Nucleus accumbens (tissue), 56 donors: ENCODE measurements at places on chromosomes 5 and 9.

DNA sequence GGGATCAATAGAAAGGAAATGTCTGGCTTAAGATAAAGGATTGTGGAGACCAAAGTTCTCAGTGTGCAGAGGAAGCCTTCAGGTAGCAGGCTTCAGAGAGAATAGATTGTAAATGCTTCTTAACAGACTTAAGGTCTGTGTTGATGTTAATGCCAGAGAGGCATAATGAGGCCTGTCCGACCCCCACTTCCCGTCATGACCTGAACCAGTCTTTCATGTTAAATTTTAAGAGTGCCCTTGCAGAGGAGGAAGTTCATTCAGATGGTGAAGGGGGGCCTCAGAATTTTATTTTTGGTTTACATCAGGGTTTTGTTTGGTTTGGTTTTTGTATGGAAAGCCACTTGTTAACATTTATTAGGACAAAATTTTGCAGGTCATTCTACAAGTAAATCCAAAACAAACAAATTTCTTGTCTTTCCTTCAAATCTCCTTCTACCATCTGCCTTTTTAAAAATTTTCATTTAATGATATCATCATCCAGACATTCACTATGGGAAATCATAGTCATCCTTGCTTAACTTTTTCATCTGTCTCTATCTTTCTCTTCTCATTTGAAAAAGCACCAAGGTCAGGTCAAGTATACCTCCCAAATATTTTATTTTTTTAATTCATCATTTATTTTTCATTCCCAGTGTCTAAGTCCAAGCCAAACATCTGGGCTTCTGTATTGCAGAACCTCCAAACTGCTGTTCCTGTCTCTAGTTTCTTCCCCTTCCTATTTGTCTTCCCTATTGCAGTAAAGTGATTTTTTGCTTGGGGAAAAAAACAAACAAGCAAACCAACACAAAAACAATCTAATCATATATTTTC, 6.9 kb upstream of the ABCA1 start:
- DNase-seq, result no peak

DNA sequence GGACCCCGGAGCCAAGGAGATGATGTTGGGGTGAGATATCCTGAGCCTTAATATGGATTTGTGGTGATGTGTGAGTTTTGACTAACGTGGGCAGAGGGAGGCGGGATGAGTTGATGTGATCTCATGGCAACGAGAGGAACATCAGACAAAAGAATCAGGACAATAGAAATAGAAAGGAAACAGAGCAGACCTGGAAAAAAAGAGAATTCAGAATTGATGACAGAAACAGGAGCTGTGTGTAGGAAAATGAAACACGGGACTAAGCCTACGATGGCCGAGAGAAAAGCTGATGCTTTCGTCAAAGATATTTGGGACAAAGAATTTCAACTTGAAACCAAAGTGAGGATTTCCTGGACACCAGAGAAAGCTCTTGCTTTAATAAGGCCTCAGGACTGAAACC, 10.9 kb downstream of the PRKACG start:
- no peak for DNase-seq

DNA sequence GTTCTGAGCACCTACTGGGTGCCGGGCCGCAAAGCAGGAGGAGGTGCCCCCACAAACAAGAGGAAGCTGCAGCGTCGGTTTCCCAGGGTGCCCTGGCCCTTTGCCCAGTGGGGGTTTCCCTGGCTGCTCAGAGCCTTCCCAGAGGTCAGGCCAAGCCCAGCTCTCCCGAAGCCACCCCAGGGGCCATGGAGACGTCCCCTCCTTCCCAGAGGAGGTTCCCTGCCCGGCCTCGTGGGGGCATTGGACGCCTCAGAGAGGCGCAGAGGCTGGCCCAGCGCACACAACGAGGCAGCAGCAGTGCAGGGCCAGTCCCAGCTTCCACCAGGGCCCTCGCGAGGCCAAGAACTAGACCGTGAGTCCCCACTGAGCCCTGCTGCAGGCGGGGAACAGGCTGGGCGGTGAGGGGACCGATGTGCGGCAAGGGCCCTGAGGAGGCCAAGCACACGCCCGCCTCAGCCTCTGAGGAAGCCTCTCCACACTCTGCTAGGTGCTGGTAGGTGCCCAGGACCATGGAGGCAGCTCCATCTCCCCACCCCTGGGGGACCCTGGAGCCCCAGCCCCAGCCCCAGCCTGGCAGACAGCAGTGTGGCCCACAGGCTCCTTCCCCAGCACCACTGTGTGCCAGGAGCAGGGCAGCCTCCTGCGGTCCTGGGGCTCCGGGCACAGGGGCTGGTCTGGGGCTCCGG, 7.0 kb downstream of the DIPK1B start:
- DNase-seq, result no peak

DNA sequence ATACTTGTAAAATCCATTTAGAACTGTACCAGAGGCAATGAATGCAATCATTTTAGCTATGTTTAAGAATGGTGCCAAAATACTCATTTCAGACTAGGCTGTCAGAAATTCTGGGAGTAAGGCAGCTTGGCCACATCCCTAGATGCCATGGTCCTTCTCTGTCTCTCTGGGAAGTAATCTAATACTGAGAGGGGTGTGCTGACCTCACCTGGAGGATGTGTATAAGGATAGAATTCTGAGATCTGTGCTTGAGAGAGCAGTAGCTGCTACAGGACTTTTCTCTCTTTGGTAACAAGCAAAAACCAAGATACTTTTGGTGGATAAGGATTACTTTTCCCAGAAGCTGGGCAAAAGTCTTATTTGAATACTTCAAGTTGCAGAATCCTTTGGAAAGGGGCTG, 68.1 kb upstream of the MRPS30 start:
- no peak for DNase-seq

- DNase-seq, result no peak
Measured at GRCh38 chr9:83198371-83198770, 135.4 kb upstream of the RASEF start.

GRCh38 chr9:3541206-3541605, 15.4 kb upstream of the RFX3 start:
- DNase-seq, result no peak

GRCh38 chr5:89534331-89534730, 651.3 kb upstream of the MEF2C start:
- DNase-seq, result no peak

DNA sequence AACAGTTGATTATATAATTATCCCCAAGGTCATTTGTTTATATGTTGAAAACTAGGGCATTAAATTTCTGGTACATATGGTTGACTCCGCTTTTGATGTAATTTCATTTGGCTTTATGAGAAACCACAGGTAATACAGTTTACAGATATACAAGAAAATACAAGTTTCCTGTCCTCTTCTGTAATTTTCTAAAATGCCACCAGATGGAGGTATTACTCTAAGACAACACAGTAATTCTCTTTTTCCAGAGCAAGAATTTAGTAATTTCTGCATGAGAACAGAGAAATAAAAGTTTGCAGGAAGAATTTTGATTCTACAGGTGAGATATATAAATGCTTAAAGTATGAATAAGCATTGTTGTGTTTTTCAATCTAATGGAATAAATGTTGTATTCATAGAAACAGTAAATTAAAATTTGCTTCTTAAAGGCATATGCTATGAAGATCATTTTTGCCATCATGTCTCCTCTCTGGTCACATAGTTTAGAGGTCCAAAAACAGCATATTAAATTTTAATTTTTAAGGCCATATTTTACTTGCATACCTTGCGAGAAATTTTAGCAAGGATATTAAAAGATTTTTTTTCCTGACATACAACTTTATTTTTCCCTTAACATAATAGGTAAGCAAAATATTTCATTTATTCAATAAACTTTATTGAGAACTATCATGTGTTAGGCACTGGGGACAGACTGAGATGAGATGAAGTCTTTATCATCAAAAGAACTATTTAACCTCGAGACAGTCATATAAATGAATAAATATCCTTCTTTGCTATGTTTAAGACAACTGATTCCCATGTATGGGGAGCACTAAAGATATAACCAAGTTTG, 22.7 kb downstream of the CHD1 start:
- no peak for DNase-seq
